Foreskin melanocyte (primary cell): ENCODE measurements at places on chromosomes 11 and 22.

- no peak for DNase-seq
Measured at GRCh38 chr22:17597217-17597616, 31.3 kb downstream of the ATP6V1E1 start.

DNA sequence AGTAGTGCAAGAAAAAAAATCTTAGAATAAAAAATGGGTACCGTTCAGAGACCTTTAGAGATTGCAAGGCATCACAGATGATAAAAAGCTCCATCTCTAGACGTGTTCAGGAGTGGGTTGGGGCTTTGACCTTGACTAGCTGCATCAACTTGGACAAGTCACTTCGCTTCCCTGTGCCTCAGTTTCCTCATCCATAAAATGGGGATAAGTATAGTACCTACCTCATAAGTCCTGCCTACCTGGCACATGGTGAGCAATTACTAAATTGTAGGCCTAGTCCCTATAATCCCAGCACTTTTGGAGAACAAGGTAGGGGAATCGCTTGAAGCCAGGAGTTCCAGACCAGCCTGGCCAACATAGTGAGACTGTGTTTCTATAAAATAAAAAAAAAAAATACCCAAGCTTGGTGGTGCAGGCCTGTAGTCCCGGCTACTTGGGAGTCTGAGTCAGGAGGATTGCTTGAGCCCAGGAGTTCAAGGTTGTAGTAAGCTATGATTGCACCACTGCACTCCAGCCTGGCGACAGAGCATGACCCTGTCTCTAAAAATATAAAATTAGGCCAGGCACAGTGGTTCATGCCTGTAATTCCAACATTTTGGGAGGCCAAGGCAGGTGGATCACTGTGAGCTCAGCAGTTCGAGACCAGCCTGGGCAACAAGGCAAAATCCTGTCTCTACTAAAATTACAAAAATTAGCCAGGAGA lies 6.0 kb upstream of the F2 start:
- DNase-seq: no peak

- DNase-seq: no peak
Measured at GRCh38 chr11:134288486-134288885, 12.3 kb downstream of the GLB1L3 start.

DNA sequence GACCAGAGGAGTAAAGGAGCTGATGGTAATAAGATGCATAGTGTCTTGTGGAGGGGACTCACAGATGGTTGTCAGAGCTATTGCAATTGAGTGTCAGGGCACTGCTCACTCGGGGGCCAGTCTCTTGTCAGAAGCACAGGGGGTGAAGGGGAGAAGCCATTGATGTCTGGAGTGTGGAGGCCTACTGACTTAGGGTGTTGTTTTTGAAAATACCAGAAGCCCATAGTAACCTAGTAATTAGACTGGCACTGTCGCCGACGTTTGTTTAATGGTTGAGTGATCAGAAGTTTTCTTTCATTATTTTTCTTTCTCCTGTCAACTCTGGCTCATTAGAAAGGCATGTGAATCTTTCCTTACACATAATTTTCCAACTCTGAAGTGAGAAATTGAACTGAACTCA lies 151.6 kb upstream of the TENM4 start:
- DNase-seq: no peak

DNA sequence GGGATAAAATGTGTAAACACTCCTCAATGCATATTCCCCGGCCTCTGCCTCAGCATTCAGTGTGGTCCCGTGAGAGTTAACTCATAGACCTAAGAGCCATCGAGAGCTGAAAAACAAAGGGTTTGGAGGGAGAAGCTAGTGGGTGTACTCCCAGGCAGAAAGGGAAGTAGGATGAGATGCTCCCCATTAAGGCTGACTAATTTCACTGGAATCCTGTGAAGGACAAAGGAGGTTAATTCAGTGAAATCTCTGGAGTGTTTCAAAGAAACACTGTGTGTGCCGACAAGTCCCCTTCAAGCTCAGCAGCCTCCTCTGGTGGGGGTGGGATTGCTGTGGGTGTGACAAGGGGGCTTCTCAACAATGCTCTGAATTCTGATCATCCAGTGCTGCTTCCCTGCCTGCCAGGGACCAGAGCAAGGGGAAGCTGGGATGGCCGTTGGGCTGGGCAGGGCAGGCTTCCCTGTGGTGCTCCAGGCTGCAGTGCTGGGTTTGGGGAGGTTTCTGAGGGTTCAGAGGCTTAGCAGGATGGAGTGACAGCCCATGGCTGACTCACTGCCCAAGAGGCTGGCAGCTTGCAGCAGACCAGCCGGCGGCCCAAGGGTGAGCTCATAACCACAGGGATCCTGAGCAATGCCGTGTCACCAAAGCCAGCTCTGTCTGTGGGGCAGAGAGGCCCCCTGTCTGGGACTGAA lies 61.4 kb upstream of the BMAL1 start:
- peak; percentile 96 for DNase-seq

DNA sequence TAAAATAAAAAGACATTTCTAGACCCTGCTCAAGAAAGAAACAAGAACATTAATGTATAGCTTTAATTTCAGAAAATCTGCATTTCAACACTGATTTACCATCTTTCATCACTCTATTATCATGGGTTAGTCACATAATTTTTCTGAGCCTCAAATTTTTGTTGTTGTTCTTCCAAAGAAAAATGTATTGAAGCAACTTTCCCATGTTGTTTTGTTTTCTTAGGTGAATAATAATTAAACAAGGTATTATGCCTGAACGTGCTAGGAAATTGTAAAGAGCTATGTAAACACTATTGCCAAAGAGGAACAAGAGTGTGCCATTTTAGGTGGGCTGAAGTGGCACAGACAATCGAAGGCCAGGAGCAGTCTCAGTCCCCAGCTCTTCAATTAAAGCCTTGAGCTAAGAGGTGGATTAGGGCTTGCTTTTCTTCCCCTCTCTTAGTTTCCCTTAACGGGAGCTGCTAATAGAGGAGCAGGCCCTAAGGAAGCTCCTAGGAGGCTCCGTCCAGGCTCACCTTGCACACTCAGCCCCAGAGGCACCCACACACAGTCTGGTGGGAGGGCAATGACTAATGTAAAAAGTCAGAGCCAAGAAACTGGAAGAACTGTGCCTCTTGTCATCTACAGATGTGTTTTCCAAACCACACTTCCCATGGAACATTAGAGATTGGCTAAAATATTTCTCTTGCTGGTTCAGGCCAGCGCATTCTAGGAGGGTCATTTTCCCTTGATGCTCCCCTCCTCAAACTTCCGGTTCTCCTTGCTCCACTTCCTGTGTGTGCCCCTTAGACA lies 8.8 kb upstream of the UBASH3B start:
- DNase-seq: no peak

DNA sequence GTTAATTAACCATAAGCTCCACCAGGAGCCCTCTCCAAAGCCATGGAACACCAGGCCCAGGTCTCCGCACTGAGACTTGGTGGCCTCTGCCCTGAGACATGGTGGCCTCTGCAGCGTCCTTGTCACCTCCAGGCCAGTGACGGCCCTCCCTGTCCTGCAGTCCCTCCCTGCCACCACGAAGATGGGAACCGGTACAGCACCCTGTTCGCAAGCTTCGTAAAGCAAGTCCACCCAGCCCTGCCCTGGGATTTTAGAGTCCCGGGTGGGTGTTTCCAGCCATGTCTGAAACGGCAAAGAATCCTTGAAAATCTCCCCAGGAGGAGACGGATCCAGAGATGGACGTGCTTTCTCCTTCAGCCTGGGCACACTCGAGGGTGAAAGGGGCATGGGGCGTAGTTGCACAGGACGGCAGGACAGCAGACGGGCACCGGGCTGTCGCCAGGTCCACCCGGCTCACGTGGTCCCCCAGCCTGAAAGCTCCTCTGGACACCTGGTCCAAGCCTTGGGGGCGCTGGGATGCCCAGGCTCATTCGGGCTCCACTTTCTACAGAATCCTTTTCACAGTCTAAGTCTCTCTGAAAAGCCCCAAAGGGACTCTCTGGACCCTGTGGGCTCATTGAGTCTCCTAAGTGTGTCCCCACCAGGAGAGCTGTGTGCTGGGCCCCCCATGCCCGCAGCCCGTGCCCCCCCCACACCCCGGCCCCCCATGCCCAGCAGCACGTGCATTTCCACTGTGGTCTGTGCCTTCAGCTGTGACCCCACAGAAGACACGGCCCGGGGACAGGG lies 456.2 kb downstream of the BRD1 start:
- no peak for DNase-seq

DNA sequence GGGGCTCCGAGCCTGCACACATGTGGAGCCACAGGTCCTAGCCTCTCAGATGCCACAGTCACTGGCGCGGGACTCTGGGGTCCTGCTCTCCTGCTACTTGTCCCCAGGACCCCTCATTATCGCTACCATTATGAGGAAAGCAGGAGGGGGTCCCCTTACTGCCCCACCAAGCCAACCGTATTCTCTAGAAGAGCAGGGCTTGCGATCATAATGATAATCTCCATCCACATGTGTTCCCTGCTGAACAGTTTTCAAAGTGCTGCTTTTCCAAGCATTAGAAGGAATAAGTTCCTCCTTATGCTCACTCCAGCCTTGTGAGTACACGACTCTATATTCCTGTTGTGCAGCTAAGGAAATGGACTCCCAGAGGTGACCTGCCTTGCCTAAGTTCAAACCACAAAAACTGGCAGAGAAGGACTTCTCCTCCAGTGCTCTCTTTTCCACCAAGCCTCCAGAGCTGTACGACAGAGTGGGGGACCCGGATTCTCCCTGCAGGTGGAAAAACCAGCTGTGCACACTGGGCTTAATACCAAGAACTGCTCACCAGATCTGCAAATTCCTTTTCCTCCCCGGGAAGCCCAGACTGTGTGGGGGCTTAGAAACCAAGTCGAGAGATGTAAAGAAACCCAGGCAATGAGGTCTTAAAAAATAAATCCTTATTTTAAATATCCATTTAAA lies 92.8 kb upstream of the DRD2 start:
- DNase-seq: no peak

- DNase-seq: no peak
Measured at GRCh38 chr11:6387811-6388599, 2.3 kb upstream of the SMPD1 start.

- DNase-seq: no peak
Measured at GRCh38 chr22:49446759-49447710, 380.6 kb downstream of the BRD1 start.

DNA sequence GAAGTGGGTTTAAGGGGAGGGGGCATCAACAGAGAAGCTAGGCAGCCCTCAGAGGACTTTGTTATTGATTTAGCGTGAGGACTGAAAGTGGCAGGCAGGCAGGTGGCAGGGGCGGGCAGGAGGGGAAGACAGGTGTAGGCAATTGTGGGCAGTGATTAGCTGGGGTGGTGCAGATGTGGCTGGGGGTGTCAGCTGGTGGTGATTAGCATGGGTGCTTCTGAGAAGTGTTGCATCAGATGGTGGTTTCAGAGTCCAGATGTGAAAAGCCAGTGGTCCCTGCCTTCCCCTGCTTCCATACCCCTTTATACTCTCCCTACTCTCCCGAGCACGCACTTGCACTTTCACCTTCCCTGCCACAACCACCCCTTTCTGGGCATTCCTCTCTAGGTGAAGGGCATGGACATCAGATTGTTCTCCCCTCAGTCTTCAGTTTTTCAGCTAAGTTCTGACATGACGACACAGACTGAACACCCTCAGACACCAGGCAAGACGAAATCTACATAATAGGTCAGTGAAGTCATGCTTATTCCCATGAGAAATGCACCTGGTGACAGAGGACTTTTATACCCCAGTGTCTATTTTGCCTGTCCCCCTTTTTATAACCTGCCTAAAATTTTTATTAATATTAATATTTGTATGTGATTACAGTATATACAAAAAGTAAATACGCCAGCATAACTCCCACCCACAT lies 435.7 kb upstream of the CADM1 start:
- no peak for DNase-seq

DNA sequence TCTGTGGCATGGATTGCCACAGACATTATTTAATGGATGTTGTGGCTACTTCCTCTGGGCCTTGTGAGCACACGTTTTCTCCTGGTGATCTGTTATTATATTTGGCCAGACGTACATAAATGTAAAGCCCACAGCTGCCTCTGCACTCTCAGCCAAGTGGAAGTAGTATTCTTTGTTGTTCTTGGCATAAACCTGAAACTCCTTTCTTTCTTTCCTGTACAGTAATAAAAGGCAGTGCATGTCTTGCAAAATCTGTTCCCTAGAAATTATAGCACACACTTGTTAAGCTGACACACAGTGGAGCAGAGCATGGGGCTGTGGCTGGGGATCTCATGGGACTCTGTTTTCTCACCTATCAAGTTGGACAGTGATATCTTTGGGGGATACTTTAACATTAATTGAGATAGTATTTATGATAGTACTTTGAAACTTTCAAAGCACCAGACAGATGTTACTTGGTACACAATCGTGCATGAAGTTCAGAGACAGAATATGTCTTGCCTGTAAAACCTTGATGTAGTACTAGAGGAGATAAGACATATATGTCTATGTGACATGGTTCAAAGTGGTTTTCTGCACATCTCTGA lies 20.9 kb downstream of the PANX1 start:
- DNase-seq: no peak

GRCh38 chr11:32511926-32512325 lies 71.7 kb upstream of the EIF3M start:
- DNase-seq: no peak

DNA sequence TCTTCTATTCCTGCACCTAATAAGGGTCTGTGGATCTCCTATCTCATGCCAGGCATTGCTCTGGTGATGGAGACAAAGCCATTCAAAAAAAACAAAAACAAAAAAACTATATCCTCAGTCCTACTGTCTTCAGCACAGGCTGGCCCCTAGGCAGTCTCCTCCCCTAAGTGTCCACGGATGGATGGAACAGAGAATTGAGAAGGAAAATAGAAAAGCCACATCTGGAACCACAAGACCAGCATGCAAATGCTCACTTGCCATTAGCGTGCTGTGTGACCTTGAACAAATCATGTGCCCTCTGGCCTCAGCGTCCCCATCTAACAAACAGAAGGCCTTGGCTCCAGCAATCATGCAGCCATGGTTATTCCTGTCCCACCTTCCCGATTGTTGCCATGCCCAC lies 32.7 kb upstream of the CD82 start:
- no peak for DNase-seq

DNA sequence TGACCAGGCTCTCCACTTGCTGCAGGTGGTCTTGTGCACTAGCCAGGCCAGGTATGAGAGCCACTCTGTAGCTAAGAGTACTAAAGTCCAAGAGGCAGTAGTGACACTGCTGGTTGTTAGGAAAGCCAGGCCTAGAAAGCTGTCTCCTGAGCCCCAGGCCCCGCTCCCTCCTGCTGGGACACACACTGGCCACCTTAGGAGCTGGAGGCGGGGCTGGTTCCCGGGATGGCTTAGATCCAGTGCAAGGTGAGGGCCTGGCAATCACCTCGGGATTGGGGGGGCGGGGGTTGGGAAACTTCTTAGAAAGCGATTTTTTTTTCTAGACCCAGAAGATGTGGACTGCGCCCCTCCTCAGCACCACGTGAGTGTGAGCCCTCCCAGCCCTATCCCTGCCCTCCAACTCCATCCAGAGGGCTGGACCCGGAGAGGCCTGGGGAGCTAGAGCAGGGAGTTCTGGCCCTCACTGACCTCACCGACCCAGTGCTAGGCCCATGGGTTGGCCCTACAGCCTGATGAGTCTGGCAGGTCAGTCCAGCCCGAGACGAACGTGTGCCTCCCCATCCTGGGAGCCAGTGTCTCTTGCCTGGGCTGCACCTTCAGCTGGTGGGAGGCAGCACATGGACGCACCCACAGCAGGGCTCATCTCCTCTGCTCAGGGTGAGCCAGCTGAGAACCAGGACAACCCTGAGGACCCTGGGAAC lies 18.1 kb downstream of the SLC37A2 start:
- no peak for DNase-seq
